ENCODE measurements at places on chromosomes 3 and 15.
A peak's percentile ranks its signal among the peaks of the same experiment; 100 is the strongest.

- no peak for DNase-seq
- H3K27me3 ChIP-seq, result peaks cover 6% of the 10 kb centered on the region
- no peak overlapping the region for H3K27ac ChIP-seq
- no peak overlapping the region for H3K4me3 ChIP-seq
Observed at GRCh38 chr3:72329354-72329753, 518.9 kb downstream of the SHQ1 start.

- no peaks in the 10 kb centered on the region for H3K36me3 ChIP-seq
- H3K27ac ChIP-seq, result no peak overlapping the region
- no peak for DNase-seq
- no peak overlapping the region for H3K4me3 ChIP-seq
- no peaks in the 10 kb centered on the region for H3K27me3 ChIP-seq
- H3K4me1 ChIP-seq, result peaks cover 2% of the 10 kb centered on the region
Observed at GRCh38 chr3:122660297-122660974, 20.2 kb upstream of the PARP14 start.

GRCh38 chr3:24521420-24522145 is 26.9 kb upstream of the THRB start:
- H3K36me3 ChIP-seq, result peaks cover 4% of the 10 kb centered on the region
- no peak for DNase-seq
- no peak overlapping the region for H3K27ac ChIP-seq
- peak overlapping the region; percentile 5 for H3K4me3 ChIP-seq
- no peaks in the 10 kb centered on the region for H3K4me1 ChIP-seq
- peaks cover 54% of the 10 kb centered on the region for H3K27me3 ChIP-seq

DNA sequence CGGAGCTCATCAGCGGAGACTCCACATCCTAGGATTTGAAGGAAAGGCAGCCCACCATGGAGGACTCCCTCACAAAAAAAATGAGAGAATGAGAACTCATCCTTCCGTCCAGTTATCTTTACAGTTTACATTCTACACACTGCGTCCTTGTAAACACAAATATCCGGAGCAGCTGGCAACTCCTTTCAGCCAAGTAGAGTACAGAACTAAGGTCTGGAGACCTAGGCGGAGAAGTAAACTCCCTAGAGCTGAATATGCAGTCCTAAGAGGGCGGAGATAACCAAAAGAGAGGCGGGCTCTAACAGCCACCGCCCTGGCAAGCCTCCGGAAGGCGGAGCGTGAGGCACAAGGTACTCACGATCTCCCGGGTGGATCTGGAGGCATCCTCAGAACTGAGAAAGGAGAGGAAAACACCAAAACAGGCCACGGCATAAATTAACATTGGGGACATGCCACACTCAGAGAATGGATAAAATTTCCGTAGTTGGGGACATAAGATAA is 924 bp upstream of the SIN3A start:
- no peaks in the 10 kb centered on the region for H3K27me3 ChIP-seq
- peaks cover 44% of the 10 kb centered on the region for H3K4me1 ChIP-seq
- peak; percentile 62 for DNase-seq
- no peaks in the 10 kb centered on the region for H3K36me3 ChIP-seq

DNA sequence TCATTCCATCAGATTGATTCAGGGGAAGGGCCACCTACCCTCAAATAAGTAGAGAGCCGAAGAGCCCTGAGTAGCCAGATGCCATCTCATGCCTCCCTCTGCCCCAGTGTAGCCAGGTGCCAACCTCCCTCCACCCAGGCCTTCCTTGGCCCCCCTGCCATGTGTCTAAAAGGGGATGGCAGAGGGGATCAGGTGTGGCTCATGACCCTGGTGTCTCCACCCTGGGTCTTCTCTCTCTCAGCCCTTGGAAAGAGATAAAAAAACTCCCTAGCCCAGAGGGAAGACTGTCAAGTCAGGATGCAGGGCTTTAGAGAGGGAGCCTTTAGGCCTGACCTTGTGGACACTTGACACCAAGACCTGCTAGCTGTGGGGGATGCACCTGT is 5.2 kb downstream of the GRM2 start:
- peaks cover 23% of the 10 kb centered on the region for H3K4me1 ChIP-seq
- no peak for DNase-seq
- H3K27me3 ChIP-seq, result peaks cover 6% of the 10 kb centered on the region
- H3K36me3 ChIP-seq, result peaks cover 2% of the 10 kb centered on the region

DNA sequence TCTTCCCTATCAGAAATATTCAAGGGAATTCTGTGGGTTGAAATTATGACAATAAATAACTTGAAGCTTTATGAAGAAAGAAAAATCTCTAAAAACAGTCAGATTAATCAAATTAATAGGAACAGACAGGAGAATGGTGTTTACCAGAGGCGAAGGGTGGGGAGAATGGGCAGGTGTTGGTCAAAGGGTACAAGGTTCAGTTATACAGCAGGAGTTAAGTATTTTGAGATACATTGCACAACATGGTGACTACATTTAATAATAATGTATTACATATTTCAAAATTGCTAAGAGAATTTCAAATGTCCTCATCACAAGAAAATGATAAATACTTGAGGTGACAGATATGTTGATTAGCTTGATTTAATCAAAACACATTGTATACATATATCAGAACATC is 18.6 kb downstream of the SPCS1 start:
- no peak for DNase-seq
- H3K27ac ChIP-seq, result no peak overlapping the region
- H3K36me3 ChIP-seq, result peaks cover 2% of the 10 kb centered on the region
- no peaks in the 10 kb centered on the region for H3K27me3 ChIP-seq
- no peak overlapping the region for H3K4me3 ChIP-seq

DNA sequence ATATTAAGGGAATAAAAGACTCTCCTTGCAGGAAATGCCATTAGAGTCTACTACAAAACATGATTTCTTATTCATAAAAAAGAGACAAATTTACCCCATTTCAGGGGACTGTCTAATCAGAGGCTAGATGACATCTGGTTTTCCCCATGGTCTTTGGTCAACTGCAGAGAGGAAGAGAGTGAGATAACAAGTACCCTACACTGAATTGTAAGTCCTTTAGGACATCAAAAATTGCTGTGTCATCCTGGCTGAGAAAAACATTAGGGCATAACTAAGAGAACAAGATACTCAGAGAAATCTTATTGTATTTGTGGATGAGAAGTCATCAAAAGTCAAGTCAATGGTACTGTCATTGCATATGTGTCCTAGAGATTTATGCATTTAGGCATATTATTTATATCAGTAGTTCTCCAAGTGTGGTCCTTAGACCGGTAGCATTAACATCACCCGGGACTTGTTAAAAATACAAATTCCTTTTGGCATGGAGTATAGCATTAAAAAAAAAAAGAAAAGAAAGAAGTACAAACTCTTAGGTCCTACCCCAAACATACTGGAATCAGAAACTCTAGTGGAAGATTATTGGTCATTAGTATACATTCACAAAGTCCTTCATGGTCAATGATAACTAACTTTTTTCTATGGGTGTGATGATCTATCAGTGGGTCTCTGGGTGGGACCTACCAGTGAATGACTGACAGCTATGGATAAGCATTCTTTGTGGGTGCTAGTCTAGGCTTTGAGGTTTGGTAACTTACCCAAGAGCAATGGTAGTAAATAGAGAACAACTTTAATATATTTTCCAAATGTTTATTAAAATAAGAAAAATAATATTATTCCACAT is 29.0 kb upstream of the TBC1D5 start:
- H3K27me3 ChIP-seq, result peaks cover 11% of the 10 kb centered on the region
- H3K27ac ChIP-seq, result no peak overlapping the region
- no peak overlapping the region for H3K4me3 ChIP-seq
- no peak for DNase-seq
- H3K36me3 ChIP-seq, result no peaks in the 10 kb centered on the region
- peaks cover 13% of the 10 kb centered on the region for H3K4me1 ChIP-seq

GRCh38 chr3:179263134-179263533 is 12.2 kb upstream of the KCNMB3 start:
- H3K4me1 ChIP-seq, result peaks cover 6% of the 10 kb centered on the region
- H3K27ac ChIP-seq, result no peak overlapping the region
- H3K4me3 ChIP-seq, result no peak overlapping the region
- DNase-seq, result no peak

DNA sequence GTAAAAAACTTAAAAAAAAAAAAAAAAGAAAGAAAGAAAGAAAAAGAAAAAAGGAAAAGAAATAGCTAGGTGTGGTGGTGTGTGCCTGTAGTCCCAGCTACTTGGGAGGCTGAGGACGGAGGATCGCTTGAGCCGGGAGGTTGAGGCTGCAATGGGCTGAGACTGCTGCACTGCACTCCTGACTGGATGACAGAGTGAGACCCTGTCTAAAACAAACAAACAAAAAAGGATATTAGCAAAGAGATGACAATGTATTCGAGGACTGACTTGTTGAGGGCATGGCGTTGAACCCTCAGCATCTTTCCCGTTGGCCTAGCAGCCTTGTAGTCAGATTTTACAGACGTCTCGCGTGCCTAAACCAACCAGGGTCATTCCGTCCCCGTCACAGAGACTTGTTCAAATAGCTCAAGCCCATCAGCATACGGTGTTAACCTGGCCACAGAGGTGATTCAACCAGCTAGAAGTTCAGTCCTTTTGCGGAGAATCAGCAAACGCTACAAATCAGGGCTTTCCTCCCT is 528 bp upstream of the NIT2 start:
- H3K27ac ChIP-seq, result no peak overlapping the region
- peaks cover 2% of the 10 kb centered on the region for H3K36me3 ChIP-seq
- H3K27me3 ChIP-seq, result no peaks in the 10 kb centered on the region
- H3K4me1 ChIP-seq, result peaks cover 15% of the 10 kb centered on the region
- no peak for DNase-seq
- peak overlapping the region; percentile 95 for H3K4me3 ChIP-seq

DNA sequence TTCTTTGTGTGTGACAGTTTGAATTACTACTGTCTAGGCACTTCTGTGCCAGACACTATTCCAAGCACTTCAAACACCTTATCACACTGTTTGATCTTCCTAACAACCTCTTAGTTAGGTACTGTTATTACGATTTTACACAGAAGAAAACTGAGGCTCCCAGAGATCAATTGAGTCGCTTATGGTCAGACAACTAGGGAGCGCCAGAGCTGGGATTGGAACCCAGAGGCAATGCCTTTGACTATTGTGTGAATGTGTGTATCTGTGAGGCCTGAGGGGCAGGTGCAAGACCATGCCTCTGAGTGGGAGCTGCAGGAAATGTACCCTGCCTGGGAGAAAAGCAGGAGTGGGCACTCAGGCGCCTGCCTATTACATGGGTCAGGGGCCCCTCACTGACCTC is 1.8 kb downstream of the TRH start:
- peaks cover 71% of the 10 kb centered on the region for H3K27me3 ChIP-seq
- DNase-seq, result no peak
- H3K4me1 ChIP-seq, result peaks cover 8% of the 10 kb centered on the region

DNA sequence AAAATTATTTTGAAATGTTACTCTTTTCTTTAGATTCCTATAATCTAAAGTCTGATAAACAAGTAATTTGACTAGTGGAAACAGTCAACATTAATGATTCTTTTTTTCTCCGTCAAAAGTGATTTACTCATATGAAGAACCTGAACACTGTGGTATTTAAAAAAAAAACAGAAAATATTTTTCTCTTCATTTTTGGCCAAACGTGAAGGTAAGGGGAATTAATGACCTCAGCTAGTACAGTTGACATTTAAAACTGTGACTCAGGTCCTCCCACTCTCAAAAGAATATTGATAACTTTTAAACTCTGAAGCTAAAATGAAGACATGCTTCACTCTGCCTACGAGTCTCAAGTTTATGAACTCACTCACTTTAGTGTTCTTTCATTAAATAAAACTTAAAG is 34.5 kb downstream of the TIGIT start:
- H3K36me3 ChIP-seq, result peaks cover 4% of the 10 kb centered on the region
- no peak overlapping the region for H3K4me3 ChIP-seq
- no peaks in the 10 kb centered on the region for H3K27me3 ChIP-seq
- H3K27ac ChIP-seq, result peak overlapping the region; percentile 88

DNA sequence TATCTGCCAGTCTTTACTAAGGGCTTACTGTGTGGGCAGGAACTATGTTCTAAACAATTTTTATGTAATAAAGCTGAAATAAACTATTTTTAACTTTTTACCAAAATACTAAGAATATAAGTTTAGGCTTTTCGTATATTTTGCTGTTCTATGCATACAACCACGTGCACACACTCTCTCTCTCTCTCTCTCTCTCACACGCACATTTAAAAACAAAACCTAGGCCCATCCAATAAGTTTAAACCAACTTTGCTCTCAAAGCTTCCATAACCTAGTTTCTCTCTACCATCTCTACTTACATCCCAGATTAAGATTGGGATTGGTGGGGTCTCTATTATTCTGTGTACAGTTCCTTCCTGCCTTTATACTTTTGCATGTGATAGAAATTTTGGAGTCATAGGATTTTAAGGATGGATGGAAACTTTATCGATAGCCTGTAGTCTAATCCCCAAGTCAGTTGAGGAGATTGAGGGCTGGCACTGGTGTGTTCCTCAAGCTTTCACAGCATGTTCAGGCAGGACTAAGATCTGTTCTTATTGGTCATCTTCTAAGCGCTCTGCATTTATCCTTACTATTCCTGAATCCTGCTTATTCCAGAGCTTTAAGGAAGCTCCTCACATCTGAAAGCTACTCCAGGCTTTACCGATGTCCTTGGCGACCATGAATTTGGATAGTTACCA is 1.8 kb downstream of the GPR171 start:
- peaks cover 6% of the 10 kb centered on the region for H3K36me3 ChIP-seq
- H3K4me3 ChIP-seq, result peak overlapping the region; percentile 82
- DNase-seq, result no peak
- H3K27ac ChIP-seq, result peak overlapping the region; percentile 98
- no peaks in the 10 kb centered on the region for H3K27me3 ChIP-seq
- H3K4me1 ChIP-seq, result peaks cover 34% of the 10 kb centered on the region

DNA sequence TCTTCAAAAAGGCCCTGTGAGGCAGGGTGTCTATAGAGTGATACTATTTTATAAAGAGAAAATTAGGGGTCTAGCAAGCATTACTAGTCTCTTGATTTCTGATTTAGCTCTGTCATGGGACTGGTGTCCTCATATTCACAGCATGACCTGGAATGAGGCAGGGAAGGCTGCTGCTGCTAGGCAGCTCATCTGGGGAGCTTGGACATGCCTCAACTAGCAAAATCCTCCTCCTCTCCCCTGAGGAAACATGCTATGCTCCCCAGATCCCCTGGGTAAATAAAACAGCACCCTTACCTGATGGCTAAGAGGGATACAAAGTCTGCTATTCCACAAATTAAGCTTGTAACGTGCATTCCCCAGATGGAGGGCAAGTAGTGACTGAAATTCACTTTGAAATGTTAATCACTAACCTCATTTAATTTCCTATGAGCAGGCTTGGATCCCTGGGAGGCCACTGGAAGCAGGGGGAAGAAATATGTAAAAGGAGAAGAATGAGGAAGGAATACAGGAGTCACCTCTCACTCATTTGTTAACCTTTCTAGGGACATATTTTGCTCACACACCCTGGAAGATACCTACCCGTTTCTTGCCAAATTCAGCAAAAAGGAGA is 709.4 kb downstream of the SQOR start:
- H3K27ac ChIP-seq, result no peak overlapping the region
- no peak overlapping the region for H3K4me3 ChIP-seq
- no peaks in the 10 kb centered on the region for H3K36me3 ChIP-seq
- no peaks in the 10 kb centered on the region for H3K4me1 ChIP-seq
- no peak for DNase-seq
- H3K27me3 ChIP-seq, result no peaks in the 10 kb centered on the region

- no peaks in the 10 kb centered on the region for H3K27me3 ChIP-seq
- H3K27ac ChIP-seq, result peak overlapping the region; percentile 37
- H3K36me3 ChIP-seq, result peaks cover 18% of the 10 kb centered on the region
- H3K4me3 ChIP-seq, result no peak overlapping the region
Observed at GRCh38 chr3:129130291-129130813, 8.7 kb upstream of the RAB43 start.
